IMR-90 (cell line): ENCODE measurements at places on chromosomes 3 and 15. TPM values are rescaled to one million over a fixed set of nuclear protein-coding genes. Genes with fewer than 3 reads are reported as not detected.

TTLL13 gene
- polyA plus RNA-seq: 0.10 TPM in 1 of 2 replicates, not detected in the other

- DNase-seq: no peak
Observed at GRCh38 chr15:94586099-94586498, 354.7 kb downstream of the MCTP2 start.

ZNF609 gene
- polyA plus RNA-seq: 12.5 and 12.6 TPM in 2 replicates

MST1R gene
- polyA plus RNA-seq: 0.10 and 0.14 TPM in 2 replicates

GRCh38 chr3:4750306-4750968, 228.8 kb upstream of the BHLHE40 start:
- DNase-seq: peak; percentile 17

DNA sequence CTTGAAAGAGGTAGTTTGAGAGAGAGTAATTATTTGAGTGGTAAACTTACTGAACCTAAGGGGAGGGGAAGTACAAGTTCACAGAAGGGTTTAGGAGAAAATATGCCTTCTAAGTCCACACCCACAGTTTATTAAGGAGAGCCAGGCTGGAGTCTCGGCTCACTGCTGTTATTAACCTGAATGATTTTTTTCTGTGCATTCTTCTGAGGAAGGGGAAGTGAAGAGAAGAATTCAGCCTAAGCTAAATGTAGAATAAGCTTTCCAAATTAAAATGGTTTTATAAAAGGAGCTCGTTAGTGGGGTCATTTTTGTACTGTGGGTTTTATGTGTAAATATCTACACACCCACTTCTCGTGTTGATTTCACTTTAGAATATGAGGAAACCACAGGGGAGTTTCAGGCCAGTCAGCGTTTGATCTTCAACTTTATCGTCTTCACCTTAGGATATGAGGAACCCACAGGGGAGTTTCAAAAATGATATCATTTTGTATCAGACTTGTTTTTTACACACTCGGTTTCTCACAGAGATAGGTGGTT, 1.5 kb downstream of the WHAMM start:
- no peak for DNase-seq

GRCh38 chr3:188573956-188574355, 420.0 kb downstream of the LPP start:
- DNase-seq: no peak

PLS1 gene
- 0.29 and 0.34 TPM in 2 replicates for polyA plus RNA-seq

ARL8B gene
- 23.8 and 32.3 TPM in 2 replicates for polyA plus RNA-seq

CPN2 gene
- polyA plus RNA-seq: 0.07 TPM in 2 replicates

- DNase-seq: peak; percentile 96
Observed at GRCh38 chr15:45640616-45641015, 5.8 kb downstream of the SQOR start.

DNA sequence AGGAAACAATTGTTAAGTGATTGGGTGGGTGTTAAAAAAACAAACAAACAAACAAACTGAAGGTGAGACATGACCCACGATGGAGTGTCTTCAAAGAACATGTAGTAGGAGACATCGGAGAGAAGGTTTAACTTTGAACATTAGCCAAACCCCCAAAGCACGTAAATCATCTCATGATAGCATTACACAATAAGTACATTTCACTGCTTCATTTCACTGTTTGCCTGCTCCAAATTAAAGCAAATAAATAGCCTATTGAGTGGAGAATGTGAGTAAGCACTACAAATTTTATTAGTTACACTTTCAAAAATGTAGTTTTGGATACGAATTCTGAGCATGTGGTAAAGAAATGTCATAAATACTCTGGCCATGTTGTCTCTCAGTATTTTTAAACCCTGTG, 287.0 kb downstream of the SI start:
- DNase-seq: no peak

DNA sequence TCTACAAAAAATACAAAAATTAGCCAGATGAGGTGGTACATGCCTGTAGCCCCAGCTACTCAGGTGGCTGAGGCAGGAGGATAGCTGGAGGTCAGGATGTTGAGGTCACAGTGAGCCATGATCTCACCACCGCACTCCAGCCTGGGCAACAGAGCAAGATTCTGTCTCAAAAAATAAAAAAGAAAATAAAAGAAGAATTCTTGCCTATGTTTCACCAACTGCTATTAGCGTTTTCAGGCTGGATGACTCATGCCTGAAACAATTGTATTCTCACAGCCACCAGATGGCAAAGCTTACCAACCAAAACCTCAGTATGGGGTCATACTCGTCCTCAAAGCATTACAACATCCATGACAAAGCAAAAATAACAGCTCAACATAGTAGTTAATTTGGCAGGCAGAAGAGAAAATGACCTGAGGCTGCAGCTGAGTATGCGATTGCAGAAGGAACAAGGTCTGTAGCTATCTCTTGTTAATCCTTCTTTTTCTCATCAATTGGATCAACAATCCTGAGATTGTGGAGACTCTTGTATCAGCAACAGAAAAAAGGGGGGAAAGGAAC, 52.2 kb downstream of the TP53BP1 start:
- DNase-seq: peak; percentile 99

STRA6 gene
- 0.14 and 0.17 TPM in 2 replicates for polyA plus RNA-seq

DNA sequence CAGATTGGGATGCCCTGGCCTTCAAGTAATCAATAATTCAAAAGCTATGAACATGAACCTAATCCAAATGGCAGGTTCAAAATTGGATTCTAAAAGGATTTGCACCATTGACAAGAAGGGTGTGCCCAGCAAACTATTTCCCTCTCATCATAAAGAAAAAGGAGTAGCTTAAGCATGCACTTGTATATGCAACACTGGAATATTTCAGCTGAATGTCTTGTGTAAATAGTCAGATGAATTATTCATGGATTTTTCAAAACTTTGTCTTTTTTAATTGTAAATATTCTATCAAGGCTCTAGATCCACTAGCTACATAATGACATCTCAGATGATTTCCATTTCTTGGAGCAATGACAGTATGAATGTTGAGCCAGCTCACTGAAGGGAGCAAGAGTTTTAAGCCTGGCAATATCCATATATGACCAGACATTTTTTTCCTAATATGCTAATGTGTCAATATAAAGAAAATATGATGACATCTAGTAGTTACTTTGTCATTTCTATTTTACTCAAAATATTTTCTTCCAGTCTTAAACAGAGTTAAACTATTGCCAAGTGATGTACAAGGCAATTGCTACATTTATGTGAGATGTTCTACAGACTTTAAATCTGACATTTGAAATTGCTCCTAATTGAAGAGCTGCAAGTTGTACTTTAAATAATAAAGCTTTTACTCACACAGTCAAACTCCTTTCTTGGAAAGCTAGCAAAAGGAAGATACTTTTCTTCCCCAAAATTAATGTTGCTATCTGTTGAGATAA, 230.5 kb upstream of the AGTR1 start:
- DNase-seq: no peak

ADAMTS7 gene
- 12.6 and 13.2 TPM in 2 replicates for polyA plus RNA-seq

DNA sequence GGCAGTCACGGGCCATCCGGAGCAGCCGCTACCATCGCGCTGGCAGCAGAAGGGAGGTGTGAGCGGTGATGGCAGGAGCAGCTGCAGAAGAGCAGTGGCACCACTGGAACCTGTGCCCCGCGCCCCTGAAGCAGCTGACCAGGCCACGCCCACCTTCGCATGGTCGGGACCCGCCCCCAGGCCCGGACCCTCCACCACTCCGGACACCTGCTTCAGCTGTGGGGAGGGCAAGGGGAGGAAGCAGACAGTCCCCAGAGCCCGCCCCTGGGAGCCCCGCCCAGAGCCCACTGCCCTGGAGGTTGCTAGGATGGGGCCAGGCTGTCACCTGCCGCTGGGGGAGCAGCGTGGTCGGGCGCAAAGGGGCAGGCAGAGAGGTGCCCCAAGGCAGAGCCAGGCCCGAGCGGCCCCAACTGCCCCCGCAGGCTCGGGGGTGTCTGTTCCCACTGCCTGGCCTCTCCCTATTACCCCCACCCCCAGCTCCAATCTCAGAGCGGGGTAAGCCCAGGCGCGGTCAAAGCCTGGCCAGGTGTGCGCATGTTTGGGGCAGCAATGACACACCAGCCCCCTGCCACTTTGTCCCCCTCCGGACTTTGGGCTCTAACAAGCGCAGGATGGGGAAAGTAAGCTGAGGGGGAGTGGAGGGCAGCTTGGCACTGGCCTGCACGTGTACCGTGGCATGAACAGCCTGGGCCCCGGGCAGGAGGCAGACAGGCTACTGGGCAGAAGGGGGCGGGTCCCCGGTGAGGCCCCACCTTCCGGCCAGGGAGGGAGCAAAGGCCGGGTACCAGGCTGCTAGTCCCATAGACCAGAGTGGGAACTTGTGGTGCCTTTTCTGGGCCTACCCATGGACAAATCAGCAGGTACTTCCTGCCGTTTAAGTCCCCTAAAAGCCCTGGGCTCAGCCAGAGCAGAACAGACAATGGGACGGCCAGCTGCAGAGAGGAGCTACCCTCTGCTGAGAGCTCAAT, 8.7 kb downstream of the SPCS1 start:
- DNase-seq: no peak

FOXL2NB gene
- polyA plus RNA-seq: 0.05 TPM in 1 of 2 replicates, not detected in the other

NOX5 gene
- polyA plus RNA-seq: 0.07 and 0.20 TPM in 2 replicates

- no peak for DNase-seq
Observed at GRCh38 chr15:68051109-68051508, 3.0 kb upstream of the PIAS1 start.

DNA sequence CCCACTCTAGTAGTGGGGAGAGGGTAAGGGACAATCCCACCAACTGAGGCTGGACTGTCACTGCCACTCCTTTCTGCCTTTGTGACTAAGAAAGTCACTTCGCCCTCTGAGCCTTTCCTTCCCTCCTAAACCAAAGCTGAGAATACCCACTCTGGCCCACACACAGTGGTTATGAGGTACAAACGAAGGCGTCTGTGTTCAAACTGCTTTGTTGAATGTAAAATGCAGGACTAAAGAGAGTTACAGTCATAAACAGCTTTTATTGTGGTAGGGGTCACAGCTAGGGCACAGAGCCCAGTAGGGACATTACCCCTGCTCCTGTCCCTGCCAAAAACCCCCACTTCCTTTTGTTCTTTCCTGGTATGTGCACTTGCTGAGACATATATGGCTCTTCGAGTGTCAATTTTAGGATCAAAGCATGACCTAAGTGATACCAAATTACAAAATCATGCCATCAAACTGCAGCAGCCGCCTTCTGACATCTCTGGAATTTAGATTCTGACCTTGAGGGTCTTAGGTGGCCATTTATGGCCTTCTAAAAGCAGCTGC, 45.1 kb downstream of the CTDSPL start:
- DNase-seq: no peak

GOLGA8N gene
- polyA plus RNA-seq: 1.2 and 1.8 TPM in 2 replicates

- no peak for DNase-seq
Observed at GRCh38 chr15:67509918-67510317, 11.0 kb upstream of the C15orf61 start.

GRCh38 chr3:110815008-110815583, 256.5 kb upstream of the NECTIN3 start:
- peak; percentile 92 for DNase-seq

LHFPL4 gene
- polyA plus RNA-seq: not detected in 2 replicates

DNA sequence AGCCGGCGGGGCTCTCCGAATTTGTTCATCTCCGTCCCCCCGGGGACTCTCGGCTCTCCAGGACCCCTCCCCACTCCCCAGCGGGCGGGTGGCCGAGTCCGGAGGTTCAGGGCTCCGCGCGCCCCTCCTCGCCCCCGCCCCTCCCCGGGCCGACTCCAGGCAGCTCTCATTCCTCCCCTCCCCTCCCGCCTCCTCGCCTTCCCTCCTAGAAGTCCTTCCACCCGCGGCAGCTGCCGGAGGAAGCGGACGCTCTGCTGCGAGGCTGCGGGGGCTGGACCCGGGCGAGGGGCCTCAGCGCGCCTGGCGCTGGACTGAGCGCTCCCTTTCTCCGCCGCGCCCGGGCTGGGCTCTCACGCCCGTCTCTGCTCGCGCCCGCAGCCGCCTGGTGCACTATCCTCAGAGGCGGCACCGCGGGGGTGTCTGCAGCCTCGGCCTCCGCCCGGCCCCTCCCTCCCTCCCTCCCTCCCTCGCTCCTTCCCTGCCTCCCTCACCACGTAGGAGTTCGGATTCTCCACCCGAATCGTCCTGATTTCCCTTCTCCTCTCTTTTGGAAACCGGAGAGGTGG, at the start of gene ROBO2:
TSS of gene ROBO2 (plus strand) at position 494 of the 566 bp plus-strand sequence. CDS start 687 bp downstream, outside the sequence.
- peak; percentile 2 for DNase-seq

ISL2 gene
- 2.5 and 3.6 TPM in 2 replicates for polyA plus RNA-seq

- DNase-seq: peak; percentile 81
Observed at GRCh38 chr3:177574222-177574856, 377.1 kb upstream of the TBL1XR1 start.

CCR8 gene
- polyA plus RNA-seq: not detected in 2 replicates

DNA sequence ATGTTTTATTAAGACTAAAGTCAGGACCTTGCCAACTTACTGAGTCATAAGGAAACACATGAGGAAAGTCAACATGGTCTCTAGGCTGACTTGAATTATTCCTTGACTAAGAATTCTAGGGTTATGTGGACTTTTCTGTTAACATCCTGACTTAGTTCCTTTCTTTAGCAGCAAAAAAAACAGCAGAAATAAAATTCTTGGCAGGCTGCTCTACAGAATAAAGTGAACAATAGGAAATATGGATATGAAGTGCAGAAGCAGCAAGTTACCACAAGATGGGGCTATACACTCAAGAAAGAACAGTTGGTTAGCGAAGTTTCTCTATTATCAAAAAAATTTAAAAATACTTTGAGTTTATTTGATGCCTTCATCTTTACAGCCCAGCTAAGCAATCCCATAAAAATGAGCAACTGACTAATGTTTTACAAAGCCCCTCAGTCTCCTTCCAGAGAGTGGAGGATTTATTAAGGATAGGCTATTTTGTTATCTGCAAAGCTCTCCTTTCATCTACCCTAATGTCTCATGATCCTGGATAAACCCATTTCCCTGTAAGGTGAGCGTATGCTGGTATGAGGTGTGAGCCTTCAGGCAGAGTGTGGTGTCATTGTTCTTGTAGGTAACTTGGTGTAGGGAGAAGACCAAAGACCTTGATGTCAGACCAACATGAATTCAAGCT, 23.1 kb upstream of the MCCC1 start:
- peak; percentile 74 for DNase-seq

- DNase-seq: no peak
Observed at GRCh38 chr3:62950210-62950609, 75.0 kb upstream of the CADPS start.

GRCh38 chr3:1326546-1326945, 233.7 kb downstream of the CNTN6 start:
- no peak for DNase-seq

GRCh38 chr3:22893644-22894325, 309.3 kb upstream of the UBE2E2 start:
- DNase-seq: no peak

DNA sequence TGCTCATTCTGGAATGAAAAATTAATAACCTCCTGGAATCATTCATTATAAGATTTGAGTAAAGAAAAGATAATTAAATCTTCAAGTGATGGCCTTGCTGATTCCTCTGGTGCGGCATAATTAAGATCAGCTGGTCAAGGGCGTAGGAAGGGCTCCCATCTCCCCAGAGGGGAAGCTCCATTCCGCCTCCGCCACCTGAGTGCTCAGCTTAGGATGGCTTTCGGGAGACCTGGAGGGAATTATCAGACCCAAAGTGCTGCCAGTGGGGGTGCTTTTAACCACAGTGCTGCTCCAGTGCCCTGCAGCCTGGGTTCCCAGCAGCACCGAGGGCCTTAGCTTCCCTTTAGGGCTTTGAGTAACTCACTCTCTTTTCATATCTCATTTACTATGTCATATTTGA, 556.6 kb upstream of the RGMA start:
- no peak for DNase-seq

CYP8B1 gene
- polyA plus RNA-seq: not detected in 2 replicates

GRCh38 chr15:72353266-72353665, 22.5 kb downstream of the HEXA start:
- peak; percentile 58 for DNase-seq
